ENCODE measurements at places on chromosomes 6 and 20.
A peak's percentile ranks its signal among the peaks of the same experiment; 100 is the strongest.

DNA sequence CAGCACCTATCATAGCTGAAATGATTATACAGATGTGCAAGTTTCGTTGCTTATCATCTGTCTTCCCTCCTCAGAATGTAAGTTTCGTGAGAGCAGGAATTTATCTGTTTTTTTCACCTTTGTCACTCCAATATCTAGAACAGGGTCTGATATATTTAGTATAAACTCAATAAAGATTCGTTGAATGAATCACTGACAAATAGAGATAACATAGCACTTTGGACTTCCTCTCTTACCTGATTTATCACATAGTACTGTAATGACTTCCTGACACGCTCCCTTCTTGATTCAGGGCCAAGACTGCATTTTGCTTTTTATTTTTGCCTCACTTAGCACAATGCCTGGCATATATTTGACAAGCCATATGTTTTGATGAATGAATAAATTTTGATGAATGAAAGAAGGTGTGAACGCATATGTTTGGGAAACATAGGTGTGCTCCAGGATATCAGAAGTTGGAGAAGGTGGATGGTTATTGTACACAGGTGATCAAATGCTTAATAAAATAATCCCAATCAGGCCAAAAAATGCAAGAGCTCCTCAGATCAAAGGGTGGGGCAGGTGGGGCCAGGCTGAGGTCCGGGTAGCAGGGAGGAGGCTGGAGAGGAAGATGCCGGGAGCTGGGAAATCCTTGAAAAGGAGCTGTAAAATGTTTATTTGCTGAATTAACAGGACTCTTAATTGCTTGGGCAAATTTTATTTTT lies 33.0 kb downstream of the PIM1 start:
- DNase-seq: no peak

DNA sequence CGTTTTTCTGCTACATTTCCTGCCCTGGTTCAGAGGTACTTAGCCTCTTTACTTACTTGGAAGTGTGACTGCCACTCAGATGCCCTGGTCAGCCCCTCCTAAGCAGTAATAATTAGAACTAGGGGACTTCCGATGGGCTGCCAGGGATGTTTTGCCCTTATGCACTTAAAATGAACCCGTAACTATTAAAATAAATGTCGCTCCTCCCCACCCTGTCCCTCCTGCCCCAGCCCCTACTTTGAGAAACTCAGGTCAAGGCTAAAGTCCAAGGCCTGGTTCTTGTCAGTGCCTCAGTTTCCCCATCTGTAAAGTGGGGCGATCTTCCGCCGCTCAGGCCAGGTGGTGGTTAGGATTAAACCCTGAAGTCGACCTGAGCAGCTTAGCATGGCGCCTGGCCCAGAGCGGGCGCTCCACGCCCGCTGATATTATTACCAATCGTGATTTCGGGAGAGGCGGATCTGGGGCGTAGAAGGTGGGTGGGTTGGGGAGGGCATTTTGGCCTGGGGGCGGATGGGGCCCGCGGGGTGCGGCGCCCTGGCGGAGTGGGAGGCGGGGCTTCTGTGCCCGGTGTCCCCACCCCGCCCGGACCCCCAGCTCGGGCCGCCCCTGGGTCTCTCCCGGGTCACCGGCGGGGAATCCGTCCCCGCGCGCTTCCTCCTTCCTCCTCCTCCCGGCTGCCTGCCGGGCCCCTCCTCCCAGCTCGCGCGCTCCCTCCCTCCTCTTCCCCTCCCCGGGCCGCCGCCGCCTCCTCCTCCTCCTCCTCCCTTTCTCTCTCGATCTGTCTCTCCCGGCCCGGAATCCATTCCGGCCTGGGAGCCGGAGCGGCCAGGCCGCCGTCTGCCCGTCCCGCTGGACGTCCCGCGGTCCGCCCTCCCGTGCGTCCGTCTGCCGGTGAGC lies at the start of gene SRC:
SRC (plus strand) TSS at position 802 of the 897 bp plus-strand sequence. CDS start 38,014 bp downstream, outside the sequence.
- peak; percentile 90 for DNase-seq

GRCh38 chr6:20599302-20600051 lies 65.2 kb downstream of the CDKAL1 start:
- DNase-seq: no peak

DNA sequence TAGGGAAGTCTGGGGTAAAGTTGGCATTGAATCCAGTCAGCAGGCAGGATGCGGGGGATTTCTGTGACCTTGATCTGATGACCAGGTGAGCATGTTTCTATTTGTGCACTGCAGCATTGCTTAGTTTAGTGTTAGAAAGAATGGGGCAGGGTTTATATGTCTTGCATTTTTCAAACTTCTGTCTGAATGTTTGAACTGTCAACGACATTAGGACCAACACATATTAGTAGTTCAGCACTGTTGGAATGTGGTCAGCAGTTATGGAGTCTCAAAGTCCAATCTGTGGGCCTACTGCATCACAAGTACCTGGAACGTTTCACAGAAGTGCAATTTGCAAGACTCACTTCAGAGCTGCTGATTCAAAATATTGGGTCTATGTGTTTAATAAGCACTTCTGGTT lies 276.6 kb upstream of the BMP2 start:
- no peak for DNase-seq
